ENCODE measurements at places on chromosomes 5 and 9.

GRCh38 chr5:59956130-59956783 lies 62.7 kb upstream of the PDE4D start:
- DNase-seq = no peak

DNA sequence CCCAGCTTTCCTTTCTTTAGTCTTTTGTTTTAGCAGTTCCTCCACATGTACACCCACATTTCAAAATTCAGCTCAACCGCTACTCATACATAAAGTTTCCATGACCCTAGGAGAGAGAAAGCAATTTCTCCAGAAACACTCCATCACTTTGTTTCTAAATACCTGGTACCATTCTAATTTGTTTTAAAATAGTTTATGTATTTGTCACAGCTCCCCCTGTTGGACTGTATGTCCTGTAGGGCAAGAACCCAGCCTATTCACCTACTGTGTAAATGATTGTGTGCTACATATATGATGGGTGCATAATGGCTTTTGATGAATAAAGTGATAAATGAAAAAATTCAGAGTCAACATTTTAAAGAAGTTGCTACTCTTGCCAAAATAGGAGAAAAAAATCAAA lies 139.1 kb downstream of the COX7C start:
- no peak for DNase-seq

GRCh38 chr9:123739902-123740301 lies 190.0 kb downstream of the DENND1A start:
- DNase-seq = no peak

DNA sequence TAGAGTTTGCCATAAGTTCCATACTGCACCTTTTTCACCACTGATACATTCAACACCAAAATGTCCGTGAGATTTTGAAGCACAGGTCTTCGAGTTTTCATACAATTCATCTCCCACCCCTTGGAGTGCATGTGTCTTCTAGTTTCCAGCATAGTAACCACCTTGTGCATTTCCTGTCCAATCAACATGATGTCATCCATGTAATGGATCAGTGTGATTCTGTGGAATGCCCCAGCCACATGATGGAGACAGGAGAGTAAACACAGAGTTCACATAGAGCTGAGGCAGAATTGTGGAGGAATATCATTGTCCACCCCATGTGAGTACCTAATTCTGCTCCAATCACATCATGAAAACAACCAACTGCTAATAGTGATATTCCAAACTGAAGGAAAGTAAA lies 441.5 kb upstream of the CDH6 start:
- no peak for DNase-seq

DNA sequence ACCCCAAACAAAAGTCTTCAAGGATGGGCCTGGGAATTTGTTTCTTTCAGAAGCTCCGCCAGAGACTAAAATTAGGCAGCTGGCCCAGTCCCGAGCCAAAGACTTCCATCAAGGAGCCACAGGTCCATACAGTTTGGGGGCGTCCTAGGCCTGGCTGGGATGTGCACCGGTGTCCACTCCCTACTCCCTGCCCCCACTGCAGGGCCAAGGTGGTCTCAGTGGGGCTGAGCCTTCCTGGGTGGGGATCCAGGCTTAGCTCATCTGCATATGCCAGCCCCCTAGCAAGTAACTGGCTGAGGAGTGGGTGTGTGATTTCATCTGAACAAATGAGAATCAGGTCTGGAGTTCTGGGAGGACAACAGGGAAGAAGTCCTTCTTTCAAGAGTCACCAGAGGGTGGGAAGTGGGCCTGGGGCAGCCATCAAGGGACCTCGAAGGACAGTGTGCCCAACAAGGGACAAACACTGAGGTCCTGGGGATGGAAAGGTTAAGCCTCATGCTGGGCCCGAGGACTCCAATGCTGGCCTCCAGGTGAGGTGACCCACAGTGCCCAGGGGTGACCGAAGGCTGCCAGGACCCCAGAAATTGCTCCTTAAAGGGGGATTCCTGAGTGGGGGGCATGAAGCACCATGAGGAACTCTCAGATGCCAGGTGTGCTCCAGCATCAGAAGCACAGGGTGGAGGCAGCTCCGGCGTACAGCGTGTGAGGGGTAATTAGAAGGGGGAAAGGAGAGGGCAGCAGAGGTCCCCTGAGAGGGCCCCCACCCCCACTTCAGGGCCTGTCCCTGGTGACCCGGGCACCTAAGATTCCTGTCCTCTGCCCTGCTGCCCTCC lies 91.3 kb downstream of the ZNF354C start:
- DNase-seq = no peak

GRCh38 chr5:39091940-39092580 lies 17.9 kb upstream of the RICTOR start:
- DNase-seq = no peak

DNA sequence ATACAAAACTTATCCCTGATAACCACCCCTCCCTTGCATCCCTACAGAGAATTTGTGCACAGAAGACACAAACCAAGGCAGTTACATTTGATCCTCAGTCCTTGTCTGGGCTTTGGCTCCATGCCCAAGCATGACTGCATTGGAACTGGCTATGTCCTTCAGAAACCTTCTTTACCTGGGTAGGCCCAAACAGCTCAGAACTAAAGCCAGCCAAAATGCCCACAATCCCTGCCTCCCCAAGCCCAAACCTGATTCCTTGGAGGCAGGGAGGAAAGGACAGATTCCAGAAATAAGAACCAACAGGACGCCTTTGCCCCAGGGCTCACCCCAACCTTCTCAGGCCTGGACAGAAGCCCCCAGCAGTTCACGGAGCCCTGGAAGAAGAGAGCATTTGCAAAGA lies 8.2 kb downstream of the IL17B start:
- no peak for DNase-seq

GRCh38 chr5:137822158-137822764 lies 45.4 kb upstream of the MYOT start:
- no peak for DNase-seq

DNA sequence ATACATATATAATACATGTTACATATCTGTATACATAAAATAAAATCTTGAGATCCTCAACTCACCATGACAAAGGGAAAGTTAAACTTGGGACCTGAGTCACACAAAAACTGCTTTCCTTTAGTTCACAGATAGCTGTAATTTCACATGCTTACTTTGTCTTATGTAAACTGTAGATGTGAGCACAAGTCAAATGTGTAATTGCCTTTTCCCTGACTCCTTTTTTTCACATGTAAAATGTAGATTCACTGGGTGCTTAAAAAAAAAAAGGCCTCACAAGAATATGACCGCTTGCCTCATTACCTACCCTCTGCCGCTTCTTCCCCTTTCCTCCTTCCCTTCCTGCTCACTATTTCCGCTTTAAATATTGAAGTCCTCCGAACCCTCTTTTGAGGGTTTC lies 21.9 kb upstream of the FAM169A start:
- DNase-seq = no peak

GRCh38 chr5:168318240-168318639 lies 26.8 kb downstream of the WWC1 start:
- DNase-seq = no peak

- no peak for DNase-seq
Measured at GRCh38 chr9:134570711-134571325, 70.8 kb upstream of the COL5A1 start.

GRCh38 chr5:104052558-104053352 lies 490.2 kb upstream of the NUDT12 start:
- DNase-seq = no peak

DNA sequence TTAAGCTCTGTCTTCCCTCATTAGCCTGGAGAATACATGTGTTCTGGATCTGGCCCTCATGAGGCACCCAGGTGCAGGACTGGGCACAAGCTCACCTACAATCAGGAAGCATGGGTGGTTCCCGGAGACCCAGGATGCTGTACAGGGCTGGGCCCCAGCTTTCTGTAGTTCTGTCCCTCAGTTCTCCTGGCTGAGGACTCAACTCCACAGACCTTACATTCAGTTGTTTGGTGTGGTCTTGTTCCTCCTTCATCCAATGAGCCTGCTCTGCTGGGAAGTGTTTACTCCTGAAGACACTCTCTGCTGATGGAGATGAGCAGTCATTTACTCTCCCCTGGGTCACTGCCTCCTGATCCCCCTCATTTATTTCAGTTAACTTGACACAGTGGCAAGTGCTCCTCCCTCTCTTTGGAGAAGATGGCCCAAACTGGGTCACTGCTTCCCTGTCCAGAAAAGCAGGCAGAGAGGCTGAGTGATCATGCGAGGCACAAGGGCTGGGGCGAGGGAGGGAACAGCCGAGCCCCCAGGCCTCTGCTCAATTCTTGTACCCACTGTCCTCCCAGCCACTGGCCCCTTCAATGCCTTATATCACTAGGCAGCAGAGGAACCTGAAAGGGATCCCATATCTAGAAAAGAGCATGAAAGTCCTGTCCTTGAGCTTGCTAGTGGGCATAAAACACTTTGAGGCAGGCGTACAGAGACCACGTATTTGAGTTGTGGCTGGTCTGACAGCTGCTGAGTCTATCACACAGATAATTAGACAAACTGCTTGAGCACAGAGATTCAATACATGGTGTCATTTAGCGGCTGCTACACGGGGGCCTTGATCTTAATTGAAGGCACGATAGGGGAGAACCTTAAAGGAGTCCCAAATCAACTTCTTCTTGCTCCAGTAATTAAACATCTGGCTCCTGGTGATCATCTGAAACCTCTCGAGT lies 221.7 kb downstream of the FSTL4 start:
- no peak for DNase-seq

- DNase-seq = no peak
Measured at GRCh38 chr5:157816682-157817386, 42.1 kb downstream of the CLINT1 start.
